ENCODE measurements at places on chromosomes 6 and 20.
A peak's percentile ranks its signal among the peaks of the same experiment; 100 is the strongest.

GRCh38 chr6:149231778-149232177, 85.7 kb upstream of the TAB2 start:
- DNase-seq, result peak; percentile 71

DNA sequence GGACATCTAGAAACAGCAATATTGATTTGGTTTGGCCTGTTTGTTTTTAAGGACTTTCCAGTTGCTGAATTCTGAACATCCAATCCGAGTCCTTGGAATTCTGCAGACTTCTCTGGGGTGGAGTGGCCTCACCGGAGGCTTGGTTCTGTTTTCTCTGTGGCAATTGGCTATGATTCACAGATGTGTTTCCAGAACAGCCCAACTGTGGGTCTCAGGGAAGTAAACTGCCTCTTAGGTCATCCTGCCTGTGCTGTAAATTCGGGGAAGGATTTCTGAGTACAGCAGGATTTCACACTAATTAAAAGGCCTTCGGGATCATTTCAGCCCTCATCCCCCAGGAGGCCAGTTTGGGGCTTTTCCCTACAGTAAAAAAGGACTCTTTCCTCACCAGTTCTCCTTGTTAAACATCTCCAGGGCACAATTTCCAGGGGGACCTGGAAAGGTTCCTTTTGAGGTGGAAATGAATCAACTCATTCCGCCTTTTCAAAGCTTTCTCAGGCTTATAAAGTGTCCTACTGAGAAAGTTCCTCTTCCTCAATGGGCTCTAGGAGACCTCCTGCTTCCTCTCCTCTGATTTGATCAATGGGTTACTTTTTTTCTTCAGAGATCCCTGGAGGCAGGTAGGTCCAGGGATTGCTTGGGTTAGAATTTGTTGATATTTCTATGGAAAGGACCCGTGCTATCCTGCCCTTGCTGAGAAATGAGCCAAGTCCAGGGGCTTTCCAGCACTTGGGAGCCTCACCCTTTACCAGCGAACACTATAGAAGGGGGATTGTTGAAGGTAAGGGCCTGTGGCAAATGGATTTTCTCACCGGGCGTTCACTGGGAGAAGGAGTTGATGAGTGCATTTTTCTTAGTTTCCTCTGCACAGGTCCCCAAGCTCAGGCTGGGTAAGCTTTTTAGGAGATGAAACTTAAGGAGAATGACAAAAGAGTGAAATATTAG, 114.6 kb downstream of the CLIC5 start:
- peak; percentile 57 for DNase-seq

- no peak for DNase-seq
Observed at GRCh38 chr6:37078814-37079213, 73.4 kb downstream of the FGD2 start.

- DNase-seq, result peak; percentile 84
Observed at GRCh38 chr20:7879883-7880282, 60.4 kb downstream of the HAO1 start.

All from mesenchymal stem cell (in vitro differentiated cells and primary cell).